SIG-M5 (cell line): ENCODE measurements at places on chromosomes 6 and 20.

DNA sequence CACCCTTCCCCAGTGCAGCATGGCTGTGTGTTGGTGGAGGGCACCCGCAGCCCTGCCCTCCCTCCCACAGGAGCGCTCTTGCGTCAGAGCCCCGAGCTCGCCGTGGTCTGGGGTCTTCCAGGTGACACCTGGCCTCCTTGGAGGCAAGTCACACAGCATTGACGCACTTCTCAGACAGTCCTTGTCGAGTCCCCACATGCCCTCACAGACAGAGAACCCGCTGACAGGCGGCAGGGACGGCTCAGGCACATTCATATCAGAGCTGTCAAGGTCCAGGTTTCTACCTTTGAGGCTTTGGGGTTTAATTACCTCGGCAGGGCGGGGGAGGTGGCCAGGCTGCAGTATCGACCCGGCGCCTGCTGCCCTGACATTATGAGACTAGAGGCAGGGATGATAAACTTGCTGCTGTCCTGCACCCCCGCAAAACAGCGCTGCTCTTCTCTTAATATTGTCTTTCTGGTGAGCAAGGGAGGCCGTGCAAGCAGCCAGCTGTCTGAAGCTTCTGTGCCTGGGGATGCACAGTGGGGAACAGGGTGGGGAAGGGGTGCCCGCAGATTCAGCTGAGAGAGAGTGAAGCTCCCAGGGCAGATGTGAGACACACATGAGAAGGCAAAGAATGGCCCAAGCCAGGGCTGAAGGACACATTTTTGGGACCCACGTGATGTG, 4.7 kb downstream of the NPEPL1 start:
- DNase-seq: no peak

DNA sequence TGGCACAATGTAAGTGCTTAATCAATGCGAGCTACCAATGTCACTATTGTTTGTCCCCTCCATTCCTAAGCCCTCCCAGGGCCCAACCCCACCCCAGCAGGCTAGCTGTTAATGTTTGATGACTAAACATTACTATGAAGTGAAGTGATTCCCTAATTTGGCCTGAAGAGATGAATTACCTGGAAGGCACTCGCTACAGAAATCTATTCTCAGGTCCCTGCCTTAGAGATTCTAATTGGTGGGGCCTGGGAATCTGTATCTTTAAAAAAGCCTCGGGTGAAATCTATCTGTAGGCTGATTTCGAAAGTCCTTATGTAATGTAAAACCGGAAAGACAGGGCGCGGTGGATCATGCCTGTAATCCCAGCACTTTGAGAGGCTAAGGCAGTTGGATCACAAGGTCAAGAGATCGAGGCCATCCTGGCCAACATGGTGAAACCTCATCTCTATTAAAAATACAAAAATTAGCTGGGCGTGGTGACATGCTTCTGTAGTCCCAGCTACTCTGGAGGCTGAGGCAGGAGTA, 16.9 kb upstream of the SNAI1 start:
- DNase-seq: no peak

DNA sequence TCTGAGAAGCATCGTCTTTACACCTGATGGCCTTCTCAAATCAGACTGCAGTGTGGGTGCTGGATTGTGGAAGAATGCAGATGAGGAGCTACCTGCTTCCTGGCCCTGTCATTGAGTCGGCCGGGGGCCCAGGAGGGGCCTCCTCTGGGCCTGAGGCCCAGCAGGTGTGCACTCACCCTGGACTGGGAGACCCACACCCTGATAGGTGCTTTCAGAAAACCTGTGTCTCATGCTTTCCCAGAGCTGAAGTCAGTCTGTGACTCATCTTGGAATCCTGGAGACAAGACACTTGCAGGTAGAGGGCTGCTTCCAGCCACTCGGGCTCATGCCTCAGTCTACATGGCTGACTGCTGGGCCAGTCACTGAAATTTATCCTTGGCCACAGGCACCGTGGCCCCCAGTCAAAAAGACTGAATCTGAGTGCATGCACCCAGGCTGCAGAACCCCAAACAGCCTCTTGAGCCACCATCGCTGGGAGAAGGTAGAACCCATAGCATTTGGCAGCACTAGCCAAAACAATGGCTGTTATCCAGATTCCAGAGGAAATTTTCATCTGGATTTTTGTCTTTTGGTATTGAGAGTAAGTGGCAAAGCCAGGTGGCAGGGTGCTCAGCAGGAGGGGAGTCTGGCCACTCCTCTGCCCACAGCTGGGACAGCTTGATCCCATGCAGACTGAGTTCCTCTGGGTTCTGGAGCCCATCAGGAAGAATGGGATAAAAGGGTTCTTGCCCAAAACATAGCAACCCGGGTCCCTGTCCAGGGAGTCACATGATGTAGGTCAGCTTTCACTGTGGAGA, 182.0 kb upstream of the CST7 start:
- DNase-seq: no peak

DNA sequence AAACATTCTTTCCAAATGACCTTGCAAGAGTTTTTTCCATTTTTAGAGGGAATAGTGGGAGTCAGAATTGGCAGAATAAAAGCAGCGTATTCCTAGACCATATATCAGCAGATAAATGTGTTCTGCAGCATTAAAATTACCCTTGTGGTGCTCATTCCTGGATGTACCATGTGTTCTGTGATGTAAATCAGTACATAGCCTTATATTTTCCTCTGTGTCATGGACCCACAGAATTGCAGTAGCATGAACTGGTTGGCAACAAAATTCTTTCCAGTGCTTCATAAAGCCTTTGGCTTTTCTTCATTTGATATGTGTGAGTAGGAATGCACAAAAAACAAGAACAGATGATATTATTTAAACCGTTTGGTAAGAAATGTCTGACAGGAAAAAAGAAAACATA, 32.5 kb downstream of the ANKEF1 start:
- DNase-seq: no peak

- DNase-seq: no peak
These were observed 11.2 kb upstream of the GPRC6A start for GRCh38 chr6:116840091-116840490.

- DNase-seq: no peak
These were observed 26.8 kb upstream of the CLIC5 start for GRCh38 chr6:46042355-46042999.

DNA sequence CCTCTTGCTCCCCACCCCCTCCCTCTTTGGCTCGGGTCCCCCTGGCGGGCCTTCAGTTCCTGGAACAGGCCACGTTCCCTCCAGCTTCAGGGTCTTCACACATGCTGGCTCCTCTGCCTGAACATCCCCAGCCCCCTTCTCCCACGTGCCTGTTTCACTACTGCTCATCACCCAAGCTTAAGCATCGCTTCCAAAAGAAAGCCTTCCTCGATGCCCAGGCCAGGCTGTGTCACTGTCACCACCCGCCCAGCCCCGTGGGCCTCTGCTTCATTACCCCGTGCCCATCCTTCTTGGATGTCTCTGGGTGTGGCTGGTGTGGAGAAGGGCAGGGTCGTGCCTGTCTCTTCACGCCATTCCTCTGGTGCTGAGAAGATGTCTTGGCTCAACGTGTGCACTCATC, 2.8 kb downstream of the DLGAP4 start:
- no peak for DNase-seq

DNA sequence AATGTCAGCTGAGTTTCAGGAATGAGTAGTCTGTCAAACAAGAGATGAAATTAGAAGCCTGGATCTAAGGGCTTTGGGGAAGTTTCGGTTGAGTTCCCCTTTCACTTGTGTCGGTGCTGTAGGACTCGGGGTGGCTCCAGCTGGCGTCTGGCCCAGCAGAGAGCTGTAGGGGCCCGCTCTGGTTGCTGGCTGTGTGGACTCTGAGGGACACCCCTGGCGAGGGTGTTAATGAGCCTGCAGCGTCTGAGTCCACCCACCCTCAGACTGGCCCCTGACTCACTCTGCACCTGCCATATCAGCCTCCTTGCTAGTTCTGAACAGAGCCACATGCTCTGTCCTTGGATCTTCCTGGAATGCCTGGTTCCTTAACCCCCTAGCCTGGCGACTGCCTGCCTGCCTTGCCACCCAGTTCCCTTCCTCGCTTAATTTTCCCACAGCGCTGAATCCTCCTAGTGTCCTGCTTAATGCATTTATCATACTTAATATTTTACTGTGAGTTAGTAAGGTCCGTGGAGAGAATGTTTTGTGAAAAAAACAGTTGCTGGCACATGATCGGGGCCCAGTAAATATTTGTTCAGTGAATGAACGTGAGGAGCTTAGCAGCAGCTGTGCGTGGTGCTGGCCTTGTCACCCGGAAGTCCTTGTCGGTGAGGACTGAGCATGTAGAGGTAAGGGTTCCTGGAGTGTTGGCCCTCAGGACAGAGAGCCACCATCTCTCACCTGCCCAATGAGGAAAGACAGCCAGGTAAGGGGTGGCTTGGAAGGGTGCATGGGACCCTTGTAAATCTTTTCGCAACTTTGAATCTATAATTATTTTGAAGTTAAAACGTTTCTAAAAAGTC, 1.6 kb downstream of the DNAJC5 start:
- peak; percentile 57 for DNase-seq

DNA sequence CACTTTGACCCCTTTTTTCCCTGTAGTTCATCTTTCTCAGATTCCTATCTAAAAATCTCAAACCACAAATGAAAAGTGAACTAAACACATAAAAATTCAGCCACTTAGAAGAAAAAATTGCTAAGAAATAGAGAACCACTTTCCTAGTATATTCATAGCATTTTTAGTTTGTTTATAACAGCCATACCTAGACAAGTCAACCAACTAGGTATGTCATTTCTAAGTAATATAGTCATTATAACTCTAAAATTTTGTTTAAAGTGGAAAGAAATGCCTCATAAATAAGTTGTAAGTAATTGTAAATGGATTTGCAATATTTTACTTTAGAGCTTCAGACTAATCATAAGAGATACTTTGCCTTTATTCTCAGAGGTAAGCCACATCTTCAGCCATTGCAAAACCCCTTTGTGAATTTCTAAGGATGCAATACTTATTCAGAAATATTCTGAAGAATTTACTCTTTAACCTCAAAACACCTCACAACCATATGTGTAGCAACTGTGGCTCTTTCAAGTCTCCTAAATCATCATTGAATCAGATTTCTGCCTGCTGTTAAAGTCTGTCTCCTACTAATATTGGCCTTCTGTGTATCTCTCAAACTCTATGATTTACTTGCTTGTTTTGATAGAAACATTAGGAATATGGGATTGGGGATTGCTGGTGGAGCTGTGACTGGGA, 6.9 kb upstream of the SUMO4 start:
- DNase-seq: no peak

DNA sequence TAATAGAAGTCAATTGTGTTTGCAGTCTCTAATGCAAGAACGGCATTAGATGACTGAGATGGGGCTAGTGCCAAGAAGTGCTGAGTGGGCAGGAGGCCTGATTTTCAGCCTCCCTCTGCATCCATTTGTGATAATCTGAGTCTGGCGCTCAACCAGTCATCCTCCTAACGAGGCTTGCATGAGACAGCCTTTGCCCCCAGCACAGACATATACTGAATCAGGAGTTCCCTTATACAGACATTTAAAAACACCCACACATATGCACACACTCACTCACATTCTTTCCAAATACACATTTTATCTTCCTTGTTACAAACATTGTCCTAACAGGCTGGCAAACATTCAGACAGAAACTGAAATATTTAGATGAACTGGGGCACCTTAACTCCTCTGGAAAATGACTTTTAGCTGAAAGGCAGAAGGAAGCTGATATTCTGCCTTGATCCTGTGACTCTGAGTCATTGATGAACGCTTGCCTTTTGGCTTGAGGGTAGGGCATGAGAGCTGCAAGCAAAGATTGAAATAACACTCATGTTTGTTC, 562.3 kb downstream of the DHX35 start:
- no peak for DNase-seq

GRCh38 chr20:52172392-52173047, 19.1 kb downstream of the ZFP64 start:
- DNase-seq: no peak

- no peak for DNase-seq
These were observed at the start of gene HCK for GRCh38 chr20:32052090-32052777. TSS of gene HCK (plus strand) at chr20:32052242.

GRCh38 chr6:128204616-128205015, 303.8 kb upstream of the THEMIS start:
- DNase-seq: no peak

DNA sequence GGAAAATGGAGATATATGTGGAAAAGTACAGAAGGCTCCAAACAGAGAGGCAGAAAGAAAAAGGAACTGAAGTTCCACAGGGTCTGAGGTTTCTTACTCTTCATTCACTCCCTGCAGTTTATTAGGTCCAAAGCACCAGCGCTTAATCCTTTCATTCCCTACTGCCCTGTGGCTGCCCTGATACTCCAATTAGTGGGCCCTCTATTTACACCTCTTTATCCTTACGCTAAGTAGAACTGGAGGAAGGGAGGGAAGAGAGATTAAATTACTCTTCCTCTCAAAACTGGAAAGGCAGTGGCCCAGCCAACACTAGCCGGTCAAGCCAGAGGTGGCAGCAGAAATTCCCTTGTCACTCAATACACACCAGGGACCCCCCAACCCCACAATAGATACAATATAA, 20.4 kb downstream of the TRERF1 start:
- DNase-seq: no peak

DNA sequence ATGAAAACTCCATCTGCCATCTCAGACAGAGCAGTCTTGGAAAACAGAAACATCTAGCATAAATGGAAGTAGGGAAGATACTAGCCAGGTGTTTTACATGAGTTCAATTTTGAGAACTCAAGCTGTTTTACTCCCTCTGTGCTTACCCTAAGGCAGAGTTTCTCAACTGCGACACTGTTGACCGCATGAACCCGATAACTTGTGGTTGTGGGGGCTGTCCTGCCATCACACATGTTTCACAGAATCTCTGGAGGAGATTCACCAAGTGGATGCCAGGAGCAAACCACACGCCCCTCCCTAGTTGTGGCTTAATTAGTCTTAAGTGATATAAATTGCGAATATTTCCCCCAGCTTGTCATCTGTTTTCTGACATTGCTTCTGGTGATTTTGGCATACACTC, 2.3 kb upstream of the SERPINB6 start:
- no peak for DNase-seq

DNA sequence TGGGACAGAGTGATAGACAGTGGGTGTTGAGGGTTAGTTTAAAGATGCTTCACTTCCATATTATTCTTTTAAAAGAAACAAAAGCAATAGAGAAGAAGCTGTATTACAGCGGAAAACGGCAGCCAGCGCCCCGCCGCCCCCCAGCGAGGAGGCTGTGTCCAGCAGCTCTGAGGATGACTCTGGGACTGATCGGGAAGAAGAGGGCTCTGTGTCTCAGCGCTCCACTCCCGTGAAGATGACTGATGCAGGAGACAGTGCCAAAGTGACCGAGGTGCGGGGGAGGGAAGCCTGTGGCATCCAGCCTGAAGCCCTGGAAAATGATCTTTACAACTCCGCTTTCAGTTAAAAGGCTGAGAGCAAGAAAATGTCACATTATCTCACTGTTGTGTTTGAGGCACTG, 100.2 kb downstream of the FIG4 start:
- DNase-seq: no peak

DNA sequence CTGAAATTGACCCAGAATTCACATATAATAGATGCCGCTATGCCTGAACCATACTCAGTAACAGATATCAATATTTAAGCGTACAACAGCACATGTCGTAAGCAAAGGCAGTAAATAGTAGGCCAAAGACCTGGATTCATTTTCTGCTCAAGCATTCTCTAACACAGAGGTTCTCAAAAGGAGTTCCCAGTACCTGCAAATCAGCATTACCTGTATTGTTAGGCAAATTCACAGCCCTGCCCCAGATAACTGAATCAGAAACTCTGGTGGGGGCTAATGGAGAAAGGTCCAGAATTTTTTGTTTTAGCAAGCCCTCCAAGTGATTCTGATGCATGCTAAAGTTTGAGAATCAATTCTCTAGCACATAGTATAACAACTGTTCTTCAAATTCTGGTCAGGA, 36.0 kb downstream of the RSPO3 start:
- DNase-seq: no peak

- DNase-seq: no peak
These were observed 645 bp downstream of the REV3L start for GRCh38 chr6:111482188-111482958.
